ENCODE measurements at places on chromosomes 7 and 10.

- no peak for DNase-seq
Measured at GRCh38 chr10:69969977-69970376, 82.7 kb upstream of the MACROH2A2 start.

GRCh38 chr10:131677671-131678070, 223.1 kb upstream of the PPP2R2D start:
- DNase-seq, result no peak

GRCh38 chr7:43692582-43693373, 36.5 kb downstream of the COA1 start:
- no peak for DNase-seq

DNA sequence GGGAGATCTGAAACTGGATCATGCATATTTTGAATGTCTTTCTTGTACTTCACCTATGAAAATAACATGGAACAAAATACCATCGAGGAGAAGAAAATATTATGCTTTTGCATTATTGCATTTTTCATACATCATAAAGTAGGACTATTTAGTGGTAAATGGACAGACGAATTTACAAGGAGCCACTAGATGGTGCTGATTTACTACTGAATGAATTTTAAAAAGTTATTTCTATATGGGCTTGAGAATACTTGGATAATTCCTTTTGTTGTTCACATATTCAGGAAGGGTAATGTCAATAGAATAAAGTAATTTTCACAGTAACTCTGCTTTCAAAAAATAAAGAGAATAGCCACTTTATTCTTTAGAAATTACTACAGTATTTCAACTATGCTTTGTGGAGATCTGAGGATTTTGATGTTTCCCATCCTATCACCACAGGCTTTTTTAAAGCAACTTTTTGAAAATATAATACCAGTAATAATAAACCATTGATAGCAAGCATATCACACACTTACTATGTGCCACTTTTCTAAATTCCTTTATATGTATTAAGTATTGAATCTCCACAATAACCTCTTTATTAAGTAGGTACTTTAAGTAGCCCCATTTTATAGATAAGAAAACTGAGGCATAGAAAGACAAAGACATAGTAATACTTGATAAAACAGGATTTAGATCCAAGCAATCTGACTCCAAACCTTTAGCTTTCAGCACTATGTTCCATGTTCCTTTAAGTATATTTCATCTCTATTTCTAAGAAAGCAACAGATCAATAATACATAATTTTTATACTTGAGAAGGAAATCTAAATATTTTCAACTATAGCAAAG, 38.6 kb downstream of the NEBL start:
- DNase-seq, result no peak

All from nucleus accumbens (tissue), 56 donors.